Colonic mucosa (tissue), 4 donors: ENCODE measurements at places on chromosomes 4 and X. TPM values are rescaled to one million over a fixed set of nuclear protein-coding genes. Genes with fewer than 3 reads are reported as not detected.

The C4orf36 gene
- not detected for total RNA-seq

GRCh38 chrX:4627414-4627813 is 914.0 kb upstream of the PRKX start:
- H3K36me3 ChIP-seq, result no peaks in the 10 kb centered on the region
- H3K27ac ChIP-seq, result no peak overlapping the region
- no peak overlapping the region for H3K4me3 ChIP-seq
- no peaks in the 10 kb centered on the region for H3K4me1 ChIP-seq
- no peak for DNase-seq
- no peaks in the 10 kb centered on the region for H3K27me3 ChIP-seq

- H3K27ac ChIP-seq, result no peak overlapping the region
- no peaks in the 10 kb centered on the region for H3K27me3 ChIP-seq
- DNase-seq, result no peak
- no peaks in the 10 kb centered on the region for H3K4me1 ChIP-seq
- H3K36me3 ChIP-seq, result no peaks in the 10 kb centered on the region
Measured at GRCh38 chrX:123331349-123331748, 147.3 kb downstream of the GRIA3 start.

- H3K4me3 ChIP-seq, result no peak overlapping the region
- no peaks in the 10 kb centered on the region for H3K27me3 ChIP-seq
- no peaks in the 10 kb centered on the region for H3K4me1 ChIP-seq
- H3K36me3 ChIP-seq, result no peaks in the 10 kb centered on the region
Measured at GRCh38 chr4:85094735-85095134, 128.2 kb upstream of the WDFY3 start.

- DNase-seq, result no peak
- no peak overlapping the region for H3K27ac ChIP-seq
- H3K4me3 ChIP-seq, result no peak overlapping the region
- H3K27me3 ChIP-seq, result no peaks in the 10 kb centered on the region
- no peaks in the 10 kb centered on the region for H3K4me1 ChIP-seq
- H3K36me3 ChIP-seq, result no peaks in the 10 kb centered on the region
Measured at GRCh38 chr4:168071304-168071703, 21.0 kb upstream of the ANXA10 start.

GRCh38 chr4:138182838-138183426 is 59.2 kb downstream of the SLC7A11 start:
- no peaks in the 10 kb centered on the region for H3K27me3 ChIP-seq
- no peak for DNase-seq
- no peak overlapping the region for H3K4me3 ChIP-seq
- no peak overlapping the region for H3K27ac ChIP-seq

DNA sequence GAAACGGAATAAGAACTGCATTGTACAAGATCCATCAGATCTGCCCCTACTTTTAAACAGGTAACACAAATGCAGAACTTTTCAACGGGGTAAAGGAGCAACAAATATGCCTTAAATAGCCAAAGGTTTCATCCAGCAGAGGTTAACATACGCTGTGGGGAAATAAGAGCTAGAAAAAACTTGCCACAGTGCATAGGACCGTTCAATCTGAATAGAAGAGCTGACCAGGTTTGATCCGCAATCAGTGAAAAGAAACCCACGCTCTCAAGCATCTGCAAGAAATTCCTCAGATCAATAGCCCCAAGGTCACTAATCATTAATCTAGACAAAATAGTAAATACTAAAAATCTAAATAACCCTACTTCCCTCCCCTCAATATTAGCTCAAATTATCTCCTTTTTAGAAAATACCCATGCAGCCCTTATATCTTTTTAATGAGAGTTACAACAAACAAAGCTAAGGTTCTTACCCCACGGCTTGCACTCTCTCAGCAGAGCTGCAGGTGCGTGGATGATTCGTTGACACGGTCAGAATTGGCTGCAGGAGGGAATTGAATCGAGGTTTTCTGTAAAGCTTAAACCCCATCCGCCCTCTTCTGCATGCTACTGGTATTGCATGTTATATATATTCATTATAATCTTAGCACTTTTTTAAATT is at the start of gene TLR10:
Gene TLR10 (minus strand): TSS at position 539 of the 657 bp plus-strand sequence. CDS start 7,400 bp downstream, outside the sequence.
- no peaks in the 10 kb centered on the region for H3K27me3 ChIP-seq
- H3K4me1 ChIP-seq, result no peaks in the 10 kb centered on the region
- H3K36me3 ChIP-seq, result no peaks in the 10 kb centered on the region
- peak; percentile 64 for DNase-seq
